ENCODE measurements at places on chromosomes 12 and 14.
A peak's percentile ranks its signal among the peaks of the same experiment; 100 is the strongest.

- DNase-seq: no peak
Measured at GRCh38 chr12:98983647-98984046, 338.6 kb downstream of the APAF1 start.

- no peak for DNase-seq
Measured at GRCh38 chr12:95202691-95203486, 14.4 kb downstream of the FGD6 start.

- DNase-seq: no peak
Measured at GRCh38 chr12:79547044-79547734, 143.6 kb downstream of the PAWR start.

GRCh38 chr14:65301862-65302539, 110.5 kb upstream of the FUT8 start:
- DNase-seq: peak; percentile 56

DNA sequence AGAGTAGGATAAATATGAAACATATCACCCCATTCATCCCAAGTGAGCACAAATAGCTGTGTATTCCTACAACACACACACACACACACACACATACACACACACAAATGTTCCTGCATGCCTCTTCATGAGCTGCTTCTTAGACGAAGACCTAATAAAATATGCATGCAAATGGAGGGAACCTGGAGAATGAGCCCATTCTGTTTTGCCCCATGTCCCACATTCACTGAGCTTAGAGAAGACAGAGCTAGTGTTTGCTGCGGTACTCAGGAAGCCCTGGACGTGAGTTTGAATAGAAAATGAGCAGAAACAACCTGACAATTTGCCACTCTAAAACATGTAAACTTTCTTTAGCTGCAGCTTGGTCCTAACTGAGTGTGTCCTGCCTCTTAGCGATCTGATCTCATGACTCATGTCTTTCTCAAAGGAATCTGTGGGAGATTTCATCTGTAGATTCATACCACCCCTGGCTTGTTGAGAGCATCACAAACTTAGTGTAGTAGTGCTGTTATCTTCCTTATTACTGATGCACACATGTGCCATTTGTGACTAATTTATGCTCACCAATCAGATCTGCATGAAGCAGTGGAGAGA, 86.8 kb downstream of the ITPR2 start:
- DNase-seq: no peak

DNA sequence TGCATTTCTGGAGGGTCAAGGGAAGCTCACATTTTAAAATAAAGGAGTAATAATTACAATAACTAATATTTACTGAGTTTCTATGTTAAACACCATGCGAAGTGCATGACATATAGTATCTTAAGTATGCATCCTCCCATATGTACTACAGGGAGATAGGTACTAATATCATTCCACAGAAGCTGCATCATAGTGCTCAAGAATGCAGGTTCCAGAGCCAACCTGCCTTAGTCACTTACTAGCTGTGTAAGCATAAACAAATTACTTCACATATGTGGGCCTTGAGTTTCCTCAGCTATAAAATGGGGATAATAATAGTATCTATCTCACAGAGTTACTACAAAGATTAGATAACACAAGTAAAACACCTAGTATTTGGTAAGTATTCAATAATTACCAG, 18.3 kb downstream of the ARMH4 start:
- DNase-seq: no peak

DNA sequence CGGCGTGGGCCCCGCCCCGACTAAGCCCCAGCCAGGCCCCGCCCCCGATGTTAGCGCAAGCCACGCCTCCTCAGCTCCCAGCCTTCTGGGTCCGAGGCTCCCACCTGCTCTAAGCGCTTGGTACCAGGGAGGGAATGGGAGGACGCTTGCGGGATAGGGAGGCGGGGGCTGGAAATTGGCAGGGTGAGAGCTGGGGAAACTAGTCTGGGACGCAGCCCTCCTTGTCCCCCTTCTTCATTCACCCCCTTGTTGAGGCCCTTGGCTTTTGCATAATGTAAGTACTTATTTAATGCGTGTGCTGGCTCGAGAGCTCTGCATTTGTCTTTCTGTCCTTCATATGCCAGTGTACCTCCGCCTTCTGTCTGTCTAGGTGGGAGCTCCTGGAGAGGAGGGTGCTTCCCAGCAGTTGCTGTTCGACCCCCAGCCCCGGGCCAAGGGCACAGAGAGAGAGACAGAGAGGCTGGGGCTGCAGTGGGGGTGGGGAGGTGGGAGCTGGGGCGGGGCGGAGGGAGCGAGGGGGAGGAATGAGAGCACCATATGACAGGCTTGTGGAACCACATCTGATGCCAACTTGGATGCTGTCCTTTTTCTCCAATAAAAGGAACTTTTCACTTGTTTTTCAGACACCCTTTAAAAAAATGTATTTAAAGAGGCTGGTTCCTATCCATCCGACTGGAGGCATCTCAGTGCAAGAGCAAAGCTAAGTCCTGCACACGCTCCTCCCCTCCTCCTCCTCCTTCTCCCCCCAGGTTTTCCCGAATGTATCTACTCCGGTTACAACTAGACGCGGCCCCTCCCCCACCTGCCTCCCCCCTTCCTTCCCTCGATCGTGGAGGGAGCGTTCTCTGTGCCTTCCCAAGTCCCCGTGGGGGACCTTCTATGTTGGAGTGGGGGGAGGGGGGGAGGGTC, 25.6 kb upstream of the MAP1LC3B2 start:
- DNase-seq: peak; percentile 85

Data from B cell (primary cell).